Endothelial cell of umbilical vein (primary cell): ENCODE measurements at places on chromosomes 7 and 10. TPM values are rescaled to one million over a fixed set of nuclear protein-coding genes. Genes with fewer than 3 reads are reported as not detected.
A peak's percentile ranks its signal among the peaks of the same experiment; 100 is the strongest.

- DNase-seq = no peak
These were observed 67.7 kb upstream of the NEUROD6 start for GRCh38 chr7:31408140-31408729.

- DNase-seq = no peak
These were observed 1088.7 kb upstream of the AUTS2 start for GRCh38 chr7:68509603-68510002.

DNA sequence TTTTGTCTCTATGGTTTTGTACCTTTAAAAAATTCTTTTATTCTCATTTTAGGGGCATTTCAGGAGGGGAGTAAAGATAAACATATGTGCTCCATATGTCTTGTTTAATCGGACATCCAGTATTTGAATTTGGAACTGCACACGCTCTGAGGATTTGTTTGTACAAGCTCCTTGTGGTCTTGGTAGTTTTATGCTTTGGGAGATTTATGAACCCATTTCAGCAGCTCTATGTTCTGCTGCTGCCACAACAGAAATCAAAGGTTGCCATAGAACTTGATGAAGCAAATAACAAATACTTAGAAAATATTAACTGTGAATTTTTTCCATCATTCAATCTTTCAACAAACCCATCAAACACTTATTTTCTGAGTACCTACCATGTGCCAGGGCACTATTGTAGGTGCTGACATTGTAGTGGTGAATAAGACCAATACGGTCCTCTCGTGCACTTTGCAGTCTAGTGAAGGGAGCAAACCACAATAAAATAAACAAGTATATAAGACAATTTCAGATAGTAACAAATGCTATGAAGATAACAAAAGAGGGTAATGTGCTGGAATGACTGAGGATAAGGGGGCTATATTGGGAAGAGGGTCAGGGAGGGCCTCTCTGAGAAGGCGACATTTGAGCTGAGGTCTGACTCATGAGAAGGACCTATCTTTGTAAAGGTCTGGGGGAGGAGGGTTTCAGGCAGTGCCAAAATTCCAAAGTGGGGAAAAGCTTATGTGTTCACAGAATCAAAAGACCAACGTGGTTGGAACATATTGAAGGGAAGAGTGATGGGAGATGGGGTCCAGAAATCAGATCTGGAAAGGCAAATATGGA is 30.4 kb downstream of the MYPN start:
- no peak for DNase-seq

DNA sequence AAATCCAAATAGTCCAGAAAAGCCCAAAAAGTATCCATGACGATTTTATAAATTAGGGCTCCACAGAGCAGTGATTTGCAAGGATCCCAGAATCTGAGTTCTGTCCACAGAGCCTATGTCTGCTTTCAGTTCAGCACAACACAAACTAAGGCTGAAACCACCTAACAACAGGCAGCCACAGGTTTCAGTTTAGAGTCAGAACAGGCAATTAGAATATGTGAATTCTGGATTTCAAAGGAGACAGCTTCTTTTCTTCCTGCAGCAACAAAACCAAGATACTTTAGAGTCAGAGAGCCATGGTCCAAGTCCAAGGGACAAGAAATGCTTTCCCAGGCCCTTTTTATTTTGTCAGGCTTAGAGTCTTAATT is 23.6 kb downstream of the IFIT3 start:
- DNase-seq = peak; percentile 38

DNA sequence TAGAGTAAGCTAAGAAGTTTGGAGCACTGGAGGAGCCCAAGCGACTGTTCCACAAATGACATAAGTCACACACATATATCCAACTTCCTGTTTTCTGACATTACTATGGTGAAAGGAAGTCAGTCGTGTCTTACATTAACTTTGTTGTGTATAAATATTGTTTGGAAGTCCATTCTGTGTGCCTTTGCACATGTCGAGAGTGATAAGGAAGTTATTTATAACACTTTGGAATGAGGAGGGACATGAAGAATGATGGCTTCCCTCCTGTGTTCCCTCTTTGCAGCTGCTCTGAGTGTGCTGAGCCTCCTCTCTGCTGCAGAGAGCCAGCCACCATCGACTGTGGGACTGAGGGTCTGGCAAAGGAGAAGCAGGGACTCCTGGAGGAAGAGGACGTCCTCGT is 40.4 kb upstream of the MGMT start:
- peak; percentile 15 for DNase-seq

DNA sequence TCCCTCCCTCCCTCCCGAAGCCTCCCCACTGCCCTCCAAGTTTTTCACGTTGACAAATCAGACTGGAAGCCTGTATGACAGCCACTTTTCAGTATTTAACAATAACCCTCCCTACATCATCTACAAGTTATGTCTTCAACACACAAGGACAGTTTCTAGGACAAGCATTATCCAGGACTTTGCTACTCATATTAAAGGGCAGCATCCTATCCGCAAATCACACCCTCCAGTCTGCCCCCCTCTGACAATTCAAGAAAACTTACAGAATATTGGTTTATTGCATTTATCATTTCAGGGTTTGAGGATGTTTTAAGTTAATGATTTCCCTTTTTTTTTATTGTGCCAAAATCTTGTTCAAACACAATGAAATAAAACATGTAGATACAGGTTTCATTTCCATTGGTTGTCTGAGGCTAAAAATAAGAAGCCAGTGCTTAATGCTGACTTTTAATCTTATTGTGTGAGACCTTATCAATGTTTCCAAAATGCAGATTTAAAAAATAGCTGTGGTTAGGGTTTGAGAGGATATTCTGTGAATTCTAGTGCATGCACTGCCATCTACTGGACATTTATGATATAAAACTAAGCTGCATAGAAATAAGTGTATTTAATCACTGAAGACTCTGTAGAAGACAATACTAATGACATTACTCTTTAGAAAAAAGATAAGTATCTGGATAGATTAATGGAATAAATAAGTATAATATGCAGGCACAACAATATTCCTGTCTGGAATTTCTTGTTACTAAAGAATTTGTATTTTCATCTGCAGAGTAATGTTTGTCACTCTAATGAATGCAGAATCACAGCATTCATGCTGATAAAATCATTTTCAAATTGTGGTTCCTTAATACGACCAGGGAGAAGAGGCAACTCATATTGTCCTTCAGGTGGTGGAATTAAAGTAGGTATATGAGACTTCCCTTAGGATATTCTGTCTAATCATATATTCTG is 64.1 kb downstream of the CAV1 start:
- DNase-seq = peak; percentile 85

GRCh38 chr7:40057292-40057691 is 77.1 kb downstream of the MPLKIP start:
- DNase-seq = no peak

DNA sequence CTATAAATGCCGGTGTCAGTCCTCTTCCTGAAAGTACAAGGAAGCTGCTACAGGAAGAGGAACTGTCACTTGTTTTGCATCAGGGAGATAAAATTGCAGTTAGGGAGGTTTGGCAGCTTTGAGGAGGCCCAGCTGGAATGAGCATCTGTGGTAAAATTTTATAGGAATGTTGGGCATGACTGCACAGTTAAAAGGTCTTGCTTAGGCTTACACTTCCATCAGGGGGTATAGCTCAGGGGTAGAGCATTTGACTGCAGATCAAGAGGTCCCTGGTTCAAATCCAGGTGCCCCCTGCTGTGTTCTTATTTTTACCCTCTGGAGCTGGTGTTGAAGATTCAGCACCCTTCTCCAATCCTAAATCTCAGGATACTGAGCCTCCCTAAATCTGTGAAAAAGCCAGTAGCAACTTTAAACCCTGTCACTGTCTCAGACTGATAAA is 65.9 kb downstream of the ZNF467 start:
- DNase-seq = no peak

- DNase-seq = no peak
These were observed 240.0 kb downstream of the REEP3 start for GRCh38 chr10:63761243-63761642.

DNA sequence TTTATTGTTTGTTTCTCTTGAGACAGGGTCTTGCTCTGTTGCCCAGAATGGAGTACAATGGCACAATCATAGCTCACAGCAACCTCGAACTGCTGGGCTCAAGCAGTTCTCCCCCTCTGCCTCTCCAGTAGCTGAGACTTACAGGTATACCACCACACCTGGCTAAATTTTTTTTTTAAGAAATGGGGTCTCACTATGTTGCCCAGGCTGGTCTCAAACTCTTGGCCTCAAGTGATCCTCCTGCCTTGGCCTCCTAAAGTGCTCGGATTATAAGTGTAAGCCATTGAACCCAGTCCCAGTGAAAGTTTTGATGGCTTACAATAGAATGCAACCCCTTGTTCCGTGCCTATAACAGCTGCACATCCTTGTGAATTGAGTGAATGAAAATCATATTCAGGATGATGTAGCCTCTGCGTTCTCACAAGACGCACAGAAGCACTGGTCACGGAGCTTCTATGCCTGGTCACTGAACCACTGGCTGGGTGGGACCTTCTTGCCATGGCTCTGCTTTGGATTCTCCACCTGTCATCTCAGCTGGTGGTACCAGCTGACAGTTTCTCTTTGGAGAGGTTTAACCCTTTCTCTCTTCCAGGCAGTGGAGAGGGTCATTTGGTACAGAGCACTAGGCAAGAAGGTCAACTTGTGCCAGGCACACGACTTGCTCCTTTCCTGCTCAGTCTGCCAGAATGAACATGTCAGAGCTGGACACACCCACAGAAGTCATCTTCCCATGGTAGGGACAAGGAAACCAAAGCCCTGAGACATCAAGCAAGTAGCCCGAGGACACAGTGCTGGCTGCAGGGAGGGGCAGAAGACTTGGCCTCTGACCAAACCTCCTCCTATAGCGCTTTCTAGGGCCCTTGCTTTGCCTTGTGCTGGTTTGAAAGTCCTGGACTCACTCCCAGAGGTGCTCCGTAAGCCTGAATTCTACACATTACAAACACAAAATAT is 89.6 kb downstream of the ATXN7L1 start:
- DNase-seq = no peak

GRCh38 chr10:17199351-17199804 is 2.1 kb downstream of the TRDMT1 start:
- peak; percentile 64 for DNase-seq

- no peak for DNase-seq
These were observed 14.7 kb upstream of the ZNF107 start for GRCh38 chr7:64651203-64651602.

DNA sequence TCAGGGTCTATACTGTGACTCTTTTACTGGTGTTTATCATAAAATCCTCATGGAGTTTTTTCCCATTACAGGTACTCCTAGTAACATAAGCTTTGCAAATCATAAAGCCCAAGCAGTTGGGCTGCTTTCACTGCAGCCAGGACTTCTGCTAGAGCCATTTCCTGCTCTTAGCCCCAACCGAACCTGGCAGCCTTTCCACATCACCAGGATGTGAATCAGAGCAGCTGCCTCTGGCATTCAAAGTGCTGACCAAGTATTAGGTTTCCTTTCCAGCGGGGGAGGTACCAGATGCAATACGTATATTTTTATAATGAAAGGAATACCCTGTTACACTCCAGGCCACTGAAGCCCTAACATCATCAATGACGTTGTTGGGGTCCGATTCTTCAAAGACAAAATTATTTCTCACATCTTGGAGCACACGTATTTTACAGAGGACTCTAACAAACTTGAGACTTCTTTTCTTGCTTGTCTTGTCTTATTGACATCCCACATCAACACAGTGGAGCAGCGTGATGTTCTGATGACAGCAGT is 3.6 kb upstream of the HTR5A start:
- peak; percentile 40 for DNase-seq

GRCh38 chr7:79132844-79133451 is 320.5 kb downstream of the MAGI2 start:
- DNase-seq = no peak

GRCh38 chr7:37659971-37660565 is 23.5 kb upstream of the GPR141 start:
- DNase-seq = no peak

DNA sequence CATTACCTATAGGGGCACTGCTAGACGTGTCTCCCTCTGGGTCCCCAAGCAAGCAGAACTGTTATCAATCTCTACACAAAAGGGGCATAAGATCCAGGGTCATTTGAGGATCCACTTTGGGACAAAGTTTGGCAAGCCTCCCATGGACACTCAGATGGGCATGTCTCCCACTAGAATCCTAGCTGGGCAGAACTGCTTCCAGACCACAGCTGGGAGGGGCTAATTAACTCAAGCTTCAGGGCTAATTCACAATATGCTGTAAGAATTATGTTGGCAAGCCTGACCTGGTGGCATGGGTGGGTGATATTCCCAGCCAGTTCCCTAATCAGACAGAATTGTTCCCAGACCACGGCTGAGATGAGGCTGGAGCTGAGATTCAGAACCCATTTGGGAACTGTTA is 738.4 kb upstream of the FZD8 start:
- DNase-seq = no peak

- no peak for DNase-seq
These were observed 234.1 kb upstream of the AGK start for GRCh38 chr7:141317033-141317585.

- DNase-seq = no peak
These were observed 48.0 kb downstream of the KLHDC10 start for GRCh38 chr7:130118294-130118693.

- peak; percentile 32 for DNase-seq
These were observed 380.9 kb downstream of the LRRTM3 start for GRCh38 chr10:67306588-67307205.

DNA sequence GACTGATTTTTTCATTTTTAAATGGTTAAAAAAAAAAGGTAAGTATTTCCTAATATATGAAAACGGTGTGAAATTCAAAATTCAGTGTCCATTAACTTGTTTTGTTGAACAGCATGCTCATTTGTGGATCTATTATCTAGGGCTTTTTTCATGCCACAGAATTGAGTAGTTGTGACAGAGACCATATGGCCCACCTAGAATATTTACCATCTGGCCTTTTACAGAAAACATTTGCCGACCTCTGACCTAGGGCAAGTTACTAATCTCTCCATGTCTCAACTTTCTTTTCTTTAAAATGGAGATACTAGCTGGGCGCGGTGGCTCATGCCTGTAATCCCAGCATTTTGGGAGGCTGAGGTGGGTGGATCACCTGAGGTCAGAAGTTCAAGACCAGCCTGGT is 41.3 kb downstream of the GRK5 start:
- no peak for DNase-seq

CPEB3 gene
- total RNA-seq = 2.2 and 2.3 TPM in 2 replicates

PROSER2 gene
- 22.6 and 23.5 TPM in 2 replicates for total RNA-seq

TRPV5 gene
- total RNA-seq = not detected in 2 replicates

C10orf143 gene
- total RNA-seq = 0.44 and 0.92 TPM in 2 replicates

CARD11 gene
- total RNA-seq = 32.0 and 41.8 TPM in 2 replicates

CYP2E1 gene
- not detected in 2 replicates for total RNA-seq

SLC29A3 gene
- total RNA-seq = 3.5 and 5.0 TPM in 2 replicates

DRGX gene
- total RNA-seq = not detected in 2 replicates

SDHAF3 gene
- total RNA-seq = 5.2 and 7.1 TPM in 2 replicates

CAMK2B gene
- total RNA-seq = 1.4 and 1.6 TPM in 2 replicates

LRGUK gene
- total RNA-seq = 0.11 TPM in 1 of 2 replicates, not detected in the other

OGDHL gene
- 0.58 and 1.0 TPM in 2 replicates for total RNA-seq

FAM180A gene
- total RNA-seq = not detected in 2 replicates

UNC5B gene
- total RNA-seq = 2.5 and 5.4 TPM in 2 replicates

BRAF gene
- 25.7 and 26.2 TPM in 2 replicates for total RNA-seq

EBF3 gene
- 2.0 and 2.7 TPM in 2 replicates for total RNA-seq

PLXNA4 gene
- 10.6 and 20.4 TPM in 2 replicates for total RNA-seq

PHYHIPL gene
- not detected in 2 replicates for total RNA-seq
